ENCODE measurements at places on chromosomes 7 and 10. TPM values are rescaled to one million over a fixed set of nuclear protein-coding genes. Genes with fewer than 3 reads are reported as not detected.

DNA sequence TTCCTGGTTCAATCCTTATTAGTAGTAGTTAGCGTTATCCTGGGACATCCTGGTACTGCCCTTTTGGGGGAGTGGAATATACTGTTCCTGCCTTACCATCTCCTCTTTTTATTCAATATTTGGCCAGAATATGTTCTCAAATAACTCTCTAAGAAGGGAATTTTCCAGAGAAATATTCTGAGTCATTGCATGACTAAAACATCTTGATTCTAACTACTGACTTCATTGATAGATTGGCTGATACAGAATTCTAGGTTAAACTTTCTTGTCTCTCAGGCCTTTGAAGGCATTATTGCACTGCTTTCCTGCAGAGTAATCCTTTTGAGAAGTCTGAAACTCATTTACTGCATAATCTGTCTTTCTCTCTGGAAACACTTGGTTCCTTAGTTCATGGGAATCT is 275.5 kb upstream of the DGKB start:
- no peak overlapping the region for H3K4me3 ChIP-seq
- no peaks in the 10 kb centered on the region for H3K36me3 ChIP-seq
- H3K27ac ChIP-seq = no peak overlapping the region
- no peaks in the 10 kb centered on the region for H3K27me3 ChIP-seq
- no peaks in the 10 kb centered on the region for H3K4me1 ChIP-seq

Gene SAMD9
- 24.3 TPM for total RNA-seq

- H3K27me3 ChIP-seq = no peaks in the 10 kb centered on the region
- DNase-seq = no peak
- no peaks in the 10 kb centered on the region for H3K36me3 ChIP-seq
- H3K4me3 ChIP-seq = no peak overlapping the region
- no peak overlapping the region for H3K27ac ChIP-seq
Observed at GRCh38 chr10:3928569-3928968, 143.6 kb upstream of the KLF6 start.

Gene LRRC61
- 16.2 TPM for total RNA-seq

DNA sequence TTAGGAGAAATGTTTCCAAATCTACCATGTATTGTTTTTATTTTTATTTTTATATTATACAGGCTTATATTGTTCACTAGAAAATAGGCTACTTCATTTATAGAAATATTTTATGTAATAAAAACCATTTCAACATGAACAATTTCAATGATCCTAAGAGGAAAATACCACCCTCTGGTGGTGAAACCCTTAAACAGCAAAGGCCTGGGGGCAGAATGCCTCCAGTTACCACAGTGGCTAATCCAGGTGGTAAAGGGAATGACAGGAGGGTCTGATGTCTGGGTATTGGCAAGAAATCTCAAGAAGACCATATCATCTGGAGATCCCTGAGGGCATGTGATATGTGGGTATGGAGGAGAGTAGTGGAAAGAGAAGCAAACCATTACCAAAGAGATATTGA is 19.3 kb downstream of the MACC1 start:
- H3K36me3 ChIP-seq = no peaks in the 10 kb centered on the region
- H3K4me1 ChIP-seq = peaks cover 25% of the 10 kb centered on the region
- H3K27me3 ChIP-seq = no peaks in the 10 kb centered on the region
- no peak for DNase-seq

DNA sequence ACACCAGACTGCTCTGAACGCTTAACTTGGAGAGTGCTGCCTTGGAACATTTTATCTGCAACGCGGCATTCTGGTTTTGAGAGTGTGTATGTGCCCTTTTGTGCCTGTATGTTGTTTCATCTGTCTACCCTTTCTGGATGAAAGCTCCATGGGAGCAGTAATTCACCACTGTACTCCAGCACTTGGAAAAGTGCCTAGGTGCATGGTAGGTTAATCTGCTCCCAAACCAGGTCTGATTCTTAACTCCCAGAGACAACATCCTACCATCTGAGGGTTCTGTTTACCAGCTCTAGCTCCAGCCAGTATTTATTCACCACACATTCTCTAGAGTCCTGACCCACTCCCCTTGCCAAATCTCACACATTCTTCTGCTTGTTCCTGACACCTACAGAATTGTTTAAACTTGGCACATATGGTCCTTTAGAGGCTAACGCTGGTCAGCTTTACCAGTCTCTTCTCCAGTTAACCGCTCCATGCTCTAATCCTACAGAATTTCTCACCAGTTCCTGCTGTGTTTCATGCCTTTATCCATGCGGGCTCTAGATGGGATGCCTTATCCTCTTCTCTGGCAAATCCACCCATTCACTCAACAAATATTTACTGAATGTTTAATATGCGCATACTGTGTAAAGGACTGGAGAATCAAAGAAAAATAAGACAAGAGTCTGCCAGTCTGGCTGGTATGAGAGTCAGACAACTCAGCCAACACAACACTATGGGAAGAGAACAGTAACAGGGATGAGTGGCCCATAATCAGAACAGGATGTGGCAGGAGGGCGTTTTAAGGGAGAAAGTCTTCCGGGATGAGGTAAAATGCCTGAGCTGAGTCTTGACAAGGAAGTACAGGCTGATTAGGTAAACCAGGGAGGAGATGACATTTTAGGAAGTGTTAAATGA is 46.3 kb downstream of the MTPN start:
- H3K27me3 ChIP-seq = no peaks in the 10 kb centered on the region
- H3K4me3 ChIP-seq = no peak overlapping the region
- DNase-seq = no peak
- peaks cover 20% of the 10 kb centered on the region for H3K4me1 ChIP-seq

- H3K27me3 ChIP-seq = no peaks in the 10 kb centered on the region
- H3K36me3 ChIP-seq = no peaks in the 10 kb centered on the region
- H3K27ac ChIP-seq = no peak overlapping the region
- no peak for DNase-seq
Observed at GRCh38 chr7:31997423-31997822, 72.8 kb downstream of the PDE1C start.

DNA sequence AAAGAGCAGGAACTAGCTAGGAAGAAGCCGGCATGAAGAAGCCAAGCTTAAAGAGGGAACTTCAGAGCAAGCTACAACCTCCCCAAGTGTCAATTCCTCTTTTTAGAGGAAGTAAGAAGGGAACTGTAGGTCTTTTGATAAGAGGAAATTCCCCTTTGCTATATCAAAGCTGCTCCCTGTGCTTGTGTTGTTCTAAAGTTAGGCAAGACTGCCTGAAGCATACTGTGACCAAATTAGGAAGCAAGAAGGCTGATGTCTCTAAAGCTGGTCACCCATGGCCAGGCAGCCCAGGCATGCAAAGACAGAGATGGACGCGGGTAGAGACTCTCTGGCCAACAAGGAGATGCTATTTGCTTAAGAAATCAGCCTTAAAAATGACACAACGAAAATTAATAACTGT is 87.9 kb downstream of the RNF216 start:
- H3K36me3 ChIP-seq = peaks cover 7% of the 10 kb centered on the region
- H3K4me1 ChIP-seq = peaks cover 96% of the 10 kb centered on the region
- H3K27ac ChIP-seq = peak overlapping the region; percentile 84
- peak overlapping the region; percentile 2 for H3K4me3 ChIP-seq
- H3K27me3 ChIP-seq = no peaks in the 10 kb centered on the region
- no peak for DNase-seq

Gene LIPA
- 174 TPM for total RNA-seq

DNA sequence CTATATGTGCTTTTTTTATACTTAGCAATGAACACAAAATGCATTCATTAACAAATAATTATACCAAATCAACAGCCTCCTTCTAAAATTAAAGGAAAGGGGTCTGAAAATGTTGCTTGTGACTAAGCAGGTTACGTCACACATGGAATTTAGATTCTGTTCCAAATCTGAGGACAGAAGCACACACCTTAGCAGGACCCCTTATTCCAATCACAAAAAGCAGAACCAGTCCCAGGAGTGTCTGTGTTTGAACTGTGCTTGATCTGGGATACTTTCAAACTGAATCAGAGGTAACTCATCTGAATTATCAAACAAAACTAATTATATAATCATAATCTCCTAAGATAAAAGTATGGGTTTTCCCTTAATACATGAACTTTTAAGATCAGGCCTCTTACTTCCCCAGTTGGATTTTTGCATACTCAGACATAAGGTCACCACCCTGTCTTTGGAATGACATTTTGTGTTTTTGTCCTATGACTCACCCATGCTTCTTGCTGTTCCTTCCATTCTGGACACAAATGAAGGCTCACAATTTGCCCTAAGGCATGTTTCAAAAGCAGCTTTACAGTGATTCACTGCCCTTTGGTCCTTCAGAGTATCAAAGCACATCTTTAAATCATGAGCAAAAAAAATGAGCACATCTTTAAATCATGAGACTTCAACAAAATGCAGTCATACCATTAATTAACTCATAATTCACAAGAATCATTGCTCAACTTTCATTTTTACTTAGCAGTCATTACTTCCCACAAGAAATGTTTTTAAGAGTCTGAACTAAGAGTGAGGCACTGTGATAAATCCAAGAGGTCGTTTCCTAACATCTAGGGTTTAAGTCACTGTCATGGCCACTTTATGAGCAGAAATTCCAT is 35.5 kb downstream of the SEMA3C start:
- no peaks in the 10 kb centered on the region for H3K27me3 ChIP-seq
- no peaks in the 10 kb centered on the region for H3K36me3 ChIP-seq
- H3K27ac ChIP-seq = peak overlapping the region; percentile 55
- no peak overlapping the region for H3K4me3 ChIP-seq
- DNase-seq = no peak

GRCh38 chr10:99742254-99742653 is 10.2 kb downstream of the CUTC start:
- no peak for DNase-seq
- H3K27me3 ChIP-seq = no peaks in the 10 kb centered on the region
- H3K4me3 ChIP-seq = no peak overlapping the region
- H3K27ac ChIP-seq = no peak overlapping the region
- H3K4me1 ChIP-seq = no peaks in the 10 kb centered on the region

All from lower lobe of right lung (tissue), 2 donors.